ENCODE measurements at places on chromosomes 11 and 22. TPM values are rescaled to one million over a fixed set of nuclear protein-coding genes. Genes with fewer than 3 reads are reported as not detected.

DNA sequence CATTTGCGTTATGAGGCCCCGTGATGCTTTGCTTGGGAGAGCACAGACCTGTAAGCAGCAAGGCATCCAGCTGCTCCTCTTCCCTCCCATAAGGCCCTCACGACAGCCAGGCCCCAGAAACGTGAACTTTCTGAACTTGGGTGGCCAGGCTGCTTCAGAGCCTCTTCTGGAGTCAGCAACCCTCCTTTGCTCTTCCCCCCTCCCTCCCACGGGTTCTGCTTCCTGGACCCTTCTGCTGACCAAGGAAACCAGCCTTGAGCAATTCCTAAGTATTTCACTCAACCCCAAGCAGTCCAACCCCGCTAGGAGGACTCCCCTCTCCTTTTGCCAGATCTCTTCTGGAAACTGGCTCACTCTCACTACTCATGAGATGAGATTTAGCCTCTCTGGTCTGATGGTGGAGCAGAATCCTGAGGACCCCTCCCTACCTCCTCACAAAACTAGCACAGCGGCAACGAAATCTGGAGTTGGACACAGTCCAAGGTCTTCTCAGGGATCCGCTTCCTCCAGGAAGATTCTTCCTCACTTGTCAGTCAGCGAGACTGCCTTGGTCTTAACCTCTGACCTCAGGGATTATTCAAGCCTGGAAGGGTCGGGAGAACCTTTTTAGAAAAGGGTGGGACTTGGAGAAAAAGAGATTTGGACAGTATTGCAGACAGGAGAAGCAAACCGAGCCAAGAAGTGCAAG, 86.2 kb downstream of the UBASH3B start:
- no peak for DNase-seq

DNA sequence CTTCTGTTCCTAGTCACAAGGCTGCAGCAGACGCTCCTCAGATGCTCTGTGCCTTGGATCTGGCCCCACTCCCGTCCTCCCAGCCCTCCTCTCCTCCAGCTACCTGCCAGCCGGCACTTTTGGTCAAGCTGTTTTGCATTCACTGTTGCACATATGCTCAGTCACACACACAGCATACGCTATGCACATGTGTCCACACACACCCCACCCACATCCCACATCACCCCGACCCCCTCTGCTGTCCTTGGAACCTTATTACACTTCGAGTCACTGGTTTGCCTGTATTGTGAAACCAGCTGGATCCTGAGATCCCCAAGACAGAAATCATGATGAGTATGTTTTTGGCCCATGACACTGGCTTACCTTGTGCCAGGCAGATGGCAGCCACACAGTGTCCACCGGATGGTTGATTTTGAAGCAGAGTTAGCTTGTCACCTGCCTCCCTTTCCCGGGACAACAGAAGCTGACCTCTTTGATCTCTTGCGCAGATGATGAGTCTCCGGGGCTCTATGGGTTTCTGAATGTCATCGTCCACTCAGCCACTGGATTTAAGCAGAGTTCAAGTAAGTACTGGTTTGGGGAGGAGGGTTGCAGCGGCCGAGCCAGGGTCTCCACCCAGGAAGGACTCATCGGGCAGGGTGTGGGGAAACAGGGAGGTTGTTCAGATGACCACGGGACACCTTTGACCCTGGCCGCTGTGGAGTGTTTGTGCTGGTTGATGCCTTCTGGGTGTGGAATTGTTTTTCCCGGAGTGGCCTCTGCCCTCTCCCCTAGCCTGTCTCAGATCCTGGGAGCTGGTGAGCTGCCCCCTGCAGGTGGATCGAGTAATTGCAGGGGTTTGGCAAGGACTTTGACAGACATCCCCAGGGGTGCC, 109.8 kb downstream of the BCR start:
- DNase-seq, result peak; percentile 34

GRCh38 chr11:1371026-1371325, 18.8 kb upstream of the BRSK2 start:
- DNase-seq, result no peak

- DNase-seq, result no peak
These were observed 9.3 kb upstream of the CEP295 start for GRCh38 chr11:93652161-93652597.

Gene SLC25A18
- not detected for total RNA-seq

Gene GVQW3
- 4.7 TPM for total RNA-seq
